ENCODE measurements at places on chromosomes 3 and 15. TPM values are rescaled to one million over a fixed set of nuclear protein-coding genes. Genes with fewer than 3 reads are reported as not detected.

DNA sequence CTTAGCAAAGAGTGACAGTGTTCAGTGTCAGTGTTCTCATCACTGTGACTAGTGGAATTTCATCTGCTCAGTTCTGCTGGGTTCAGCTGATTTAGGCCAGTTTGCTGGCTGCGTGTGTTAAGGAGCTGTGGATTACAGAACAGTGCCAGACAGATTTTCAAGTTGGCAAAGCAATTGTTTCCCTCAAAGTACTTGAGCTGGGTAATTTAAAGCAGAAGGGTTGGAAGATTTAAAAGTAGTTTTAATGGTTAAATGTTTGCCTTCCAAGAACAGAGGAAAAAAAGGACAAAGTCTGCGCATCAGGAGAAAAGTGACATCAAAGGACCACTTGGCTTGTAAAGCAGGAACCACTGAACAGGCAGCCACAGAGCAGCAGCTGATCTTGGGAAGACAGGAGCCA lies 8.7 kb downstream of the ESYT3 start:
- H3K36me3 ChIP-seq = no peaks in the 10 kb centered on the region
- H3K4me3 ChIP-seq = no peak overlapping the region
- DNase-seq = no peak
- no peaks in the 10 kb centered on the region for H3K4me1 ChIP-seq
- no peaks in the 10 kb centered on the region for H3K27me3 ChIP-seq

- DNase-seq = no peak
- no peaks in the 10 kb centered on the region for H3K36me3 ChIP-seq
- H3K4me3 ChIP-seq = no peak overlapping the region
- peaks cover 3% of the 10 kb centered on the region for H3K4me1 ChIP-seq
- H3K27ac ChIP-seq = no peak overlapping the region
Observed at GRCh38 chr3:149983628-149984027, 12.9 kb upstream of the PFN2 start.

DNA sequence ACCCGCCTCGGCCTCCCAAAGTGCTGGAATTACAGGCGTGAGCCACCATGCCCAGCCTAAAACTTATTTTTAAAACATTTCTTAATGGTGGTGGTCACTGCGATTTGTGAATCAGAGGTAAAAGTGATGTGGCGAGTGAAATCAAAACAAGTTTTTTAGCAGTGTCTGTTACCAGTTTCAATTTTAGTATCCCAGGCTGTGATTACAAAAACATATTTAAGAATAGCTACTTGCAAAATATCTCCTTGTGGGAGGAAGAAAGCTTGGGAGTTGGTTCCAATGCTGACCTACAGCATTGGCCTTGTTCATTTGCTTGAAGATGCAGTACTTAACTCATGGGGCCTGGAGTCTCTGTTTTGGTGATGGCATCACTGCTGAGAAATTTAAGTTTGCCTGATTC lies 4.5 kb downstream of the RAB7A start:
- no peaks in the 10 kb centered on the region for H3K36me3 ChIP-seq
- no peak for DNase-seq
- peak overlapping the region; percentile 99 for H3K27ac ChIP-seq
- H3K4me3 ChIP-seq = no peak overlapping the region

- no peak overlapping the region for H3K27ac ChIP-seq
- H3K4me1 ChIP-seq = no peaks in the 10 kb centered on the region
- H3K4me3 ChIP-seq = no peak overlapping the region
- no peaks in the 10 kb centered on the region for H3K36me3 ChIP-seq
- no peaks in the 10 kb centered on the region for H3K27me3 ChIP-seq
Observed at GRCh38 chr3:8837162-8837561, 67.7 kb upstream of the OXTR start.

The HYAL1 gene
- 3.6 TPM for total RNA-seq

The CHAC1 gene
- 135 TPM for total RNA-seq

The NANOGP8 gene
- not detected for total RNA-seq

The DENND6A gene
- 18.9 TPM for total RNA-seq

GRCh38 chr3:64078966-64079365 lies 55.7 kb upstream of the PSMD6 start:
- no peaks in the 10 kb centered on the region for H3K36me3 ChIP-seq
- no peak overlapping the region for H3K4me3 ChIP-seq
- DNase-seq = no peak

The FOXL2 gene
- not detected for total RNA-seq

DNA sequence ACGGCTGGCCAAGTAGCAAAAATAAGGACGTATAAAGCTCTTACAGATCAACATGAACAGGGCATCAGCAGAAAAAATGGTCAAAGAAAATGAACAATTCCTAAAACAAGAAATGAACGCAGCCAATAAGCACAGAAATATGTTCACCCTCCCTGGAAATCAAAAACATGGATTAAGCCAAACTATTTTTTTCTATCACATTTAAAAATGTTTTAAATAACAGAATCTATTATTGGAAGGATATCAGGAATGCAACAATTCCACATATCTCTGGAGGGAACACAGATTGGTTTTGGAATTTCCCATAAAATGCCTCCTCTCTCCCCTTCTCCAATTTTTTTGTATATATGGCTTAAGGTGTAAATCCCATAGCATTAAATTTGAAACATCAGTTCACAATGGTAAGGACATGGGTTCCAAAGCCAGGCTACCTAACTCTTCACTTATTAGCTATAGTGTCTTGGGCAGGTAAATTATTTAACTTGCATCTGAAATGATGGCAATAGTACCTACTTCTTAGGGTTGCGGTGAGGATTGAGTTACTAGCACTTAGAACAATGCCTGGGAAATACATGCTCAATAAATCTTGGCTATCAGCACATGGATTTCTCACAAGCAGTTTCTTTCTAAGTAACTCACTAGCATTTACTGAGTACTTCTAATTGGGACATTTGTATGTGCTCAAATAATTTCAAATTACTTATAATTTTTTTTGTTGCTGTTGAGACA lies 10.1 kb downstream of the UACA start:
- H3K27ac ChIP-seq = peak overlapping the region; percentile 91

The MANF gene
- total RNA-seq = 12.8 TPM

- H3K4me3 ChIP-seq = no peak overlapping the region
- no peaks in the 10 kb centered on the region for H3K27me3 ChIP-seq
- no peaks in the 10 kb centered on the region for H3K4me1 ChIP-seq
- no peaks in the 10 kb centered on the region for H3K36me3 ChIP-seq
- DNase-seq = no peak
- H3K27ac ChIP-seq = no peak overlapping the region
Observed at GRCh38 chr15:99956022-99956775, 223.0 kb upstream of the LYSMD4 start.

DNA sequence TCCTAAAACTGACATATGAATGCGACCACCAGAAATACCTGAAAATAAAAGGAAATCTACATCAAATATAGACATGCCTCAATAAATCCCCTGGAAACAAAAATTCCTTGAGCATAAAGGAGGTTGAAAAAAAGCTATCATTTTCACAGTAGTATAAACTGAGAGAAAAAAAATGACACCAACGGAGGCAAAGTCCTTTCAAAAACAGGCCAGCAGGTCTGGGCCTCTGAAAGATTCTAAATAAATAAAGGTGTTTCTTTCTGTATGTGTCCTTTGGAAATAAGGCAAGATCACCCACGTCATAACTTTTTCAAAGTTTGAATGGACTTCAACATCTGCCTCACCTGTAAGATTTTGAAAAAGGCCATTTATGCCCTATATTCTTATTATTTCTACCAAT lies 5.0 kb downstream of the CLPX start:
- DNase-seq = no peak
- no peak overlapping the region for H3K4me3 ChIP-seq
- H3K36me3 ChIP-seq = peaks cover 48% of the 10 kb centered on the region
- H3K4me1 ChIP-seq = peaks cover 35% of the 10 kb centered on the region
- no peak overlapping the region for H3K27ac ChIP-seq

The NCBP2 gene
- 28.0 TPM for total RNA-seq

The MORC1 gene
- total RNA-seq = not detected

The IRAK2 gene
- 42.0 TPM for total RNA-seq

DNA sequence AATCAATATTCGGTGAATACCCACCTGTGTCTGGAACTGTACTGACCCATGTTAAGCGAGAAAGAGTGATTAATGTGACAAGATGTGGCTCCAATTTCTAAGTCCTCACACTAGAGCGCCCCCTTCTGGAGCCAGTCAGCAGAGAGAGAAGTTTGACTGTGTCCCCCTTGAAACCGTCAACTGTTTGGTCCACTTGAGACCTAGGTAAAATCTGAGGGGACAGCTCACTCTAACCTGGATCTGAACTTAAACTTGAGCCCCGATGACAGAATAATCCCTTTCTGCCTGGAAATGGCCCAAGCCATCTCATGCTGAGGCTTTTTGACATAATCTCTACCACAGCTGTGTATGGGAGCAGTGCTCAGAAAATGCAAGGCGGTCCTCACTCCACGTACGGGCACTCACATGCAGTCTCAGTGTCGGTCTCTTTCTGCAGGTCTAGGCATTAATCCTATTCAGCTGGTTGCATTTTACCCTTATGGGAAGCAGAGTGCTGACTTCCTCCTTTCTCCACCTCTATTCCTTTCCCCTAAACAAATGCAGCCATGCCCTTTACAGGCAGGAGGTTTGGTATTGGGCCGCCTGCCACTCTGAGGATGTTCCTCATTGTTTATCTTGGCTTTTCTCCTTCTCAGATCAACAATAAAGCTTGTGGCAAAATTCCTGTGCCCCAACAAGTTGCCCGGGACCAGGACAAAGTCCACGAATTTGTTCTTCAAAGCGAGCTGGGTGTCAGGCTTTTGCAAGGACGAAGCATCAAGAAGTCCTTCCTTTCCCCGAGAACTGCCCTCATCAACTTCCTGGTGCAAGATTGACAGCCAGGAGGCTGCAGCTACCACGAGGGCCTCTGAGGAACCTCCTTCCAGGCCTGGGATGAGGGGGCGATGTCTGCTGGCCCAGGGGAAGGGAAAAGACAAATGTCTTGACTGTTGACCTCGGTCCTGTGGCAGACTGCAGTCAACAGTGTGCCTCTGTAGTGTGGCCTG lies 47.5 kb upstream of the LIMD1 start:
- peaks cover 73% of the 10 kb centered on the region for H3K4me1 ChIP-seq
- H3K4me3 ChIP-seq = no peak overlapping the region
- H3K36me3 ChIP-seq = no peaks in the 10 kb centered on the region
- H3K27ac ChIP-seq = peak overlapping the region; percentile 86
- peak; percentile 19 for DNase-seq

Measured in gastrocnemius medialis (tissue), 4 donors.